ENCODE measurements at places on chromosomes 1 and 21. TPM values are rescaled to one million over a fixed set of nuclear protein-coding genes. Genes with fewer than 3 reads are reported as not detected.

DNA sequence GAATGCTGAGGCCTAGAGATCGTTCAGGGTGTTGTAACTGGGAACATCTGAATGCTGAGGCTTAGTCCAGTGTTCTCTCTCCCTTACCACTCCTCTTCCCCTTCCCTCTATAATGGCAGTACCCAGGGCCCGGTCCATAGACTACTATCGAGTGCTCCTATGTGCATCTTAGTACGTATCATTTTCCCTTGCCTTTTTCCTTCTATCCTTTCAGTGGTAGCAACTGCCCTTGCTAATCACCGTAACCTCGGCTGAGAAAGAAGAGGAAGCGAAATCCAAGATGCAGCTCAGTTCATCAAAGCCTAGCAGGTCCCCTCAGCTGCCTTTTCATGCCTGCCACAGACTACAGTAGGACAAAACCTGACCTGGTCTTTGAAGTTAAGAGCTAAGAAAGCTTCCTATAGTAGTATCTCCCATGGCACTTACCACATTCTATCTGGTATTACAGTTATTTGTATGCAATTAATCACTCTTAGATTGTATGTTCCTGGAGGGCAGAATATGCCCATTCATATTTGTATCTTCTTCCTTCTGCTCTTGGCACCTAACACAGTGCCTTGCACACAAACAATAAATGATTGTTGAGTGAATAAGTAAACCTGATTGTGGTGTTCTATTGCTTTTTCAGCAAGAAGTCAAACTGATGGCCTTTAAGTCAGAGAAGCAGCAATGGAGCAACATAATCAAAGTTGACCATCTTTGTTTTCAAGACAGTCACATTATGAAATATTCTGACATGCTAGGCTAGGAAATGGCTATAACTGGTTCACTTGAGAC is 22.4 kb downstream of the CNIH4 start:
- no peak for DNase-seq

- DNase-seq, result no peak
Observed at GRCh38 chr21:39452207-39452969, 618 bp downstream of the SH3BGR start.

DNA sequence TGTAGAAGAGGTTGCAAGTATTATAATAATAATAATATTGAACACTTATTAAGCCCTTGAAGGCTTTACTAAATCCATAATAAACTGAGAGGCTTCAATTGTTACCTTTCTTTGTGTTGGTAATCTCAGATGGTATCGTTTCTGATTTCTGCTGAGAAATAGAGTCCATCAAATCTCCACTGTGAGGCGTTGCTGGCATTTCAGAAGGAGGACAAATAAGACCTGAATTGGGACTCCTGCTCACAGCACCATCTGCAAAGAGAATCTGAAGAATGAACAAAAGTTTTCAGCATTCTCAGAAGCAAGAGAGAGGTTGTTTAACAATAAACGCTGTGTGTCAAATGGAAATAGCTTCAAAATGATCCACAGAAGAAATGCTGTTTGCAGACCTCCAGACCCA is 93.7 kb downstream of the WDR3 start:
- DNase-seq, result no peak

DNA sequence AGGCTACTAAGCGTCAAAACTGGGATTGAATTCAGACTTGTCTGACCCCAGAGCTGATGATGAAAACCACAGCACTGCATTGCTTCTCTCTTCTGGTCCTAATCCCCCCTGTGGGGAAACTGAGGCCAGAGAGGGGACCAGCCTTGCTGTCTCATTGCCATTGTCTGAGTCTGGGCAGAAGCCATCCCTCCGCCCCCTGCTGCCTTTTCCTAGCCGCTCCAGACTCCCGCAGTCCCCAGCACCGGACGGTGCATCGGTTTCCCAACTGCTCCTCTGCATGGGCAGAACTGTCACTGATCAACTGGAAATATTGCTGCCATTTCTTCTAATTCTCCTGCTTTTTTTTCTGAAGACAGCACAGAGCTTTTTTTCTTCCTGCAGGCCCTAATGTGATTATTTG is 157.4 kb downstream of the ACTL8 start:
- no peak for DNase-seq

GRCh38 chr1:154567386-154568156 is at the start of gene CHRNB2:
CHRNB2 (plus strand) TSS chr1:154567778; CDS start chr1:154568045, 267 bp downstream.
- DNase-seq, result no peak

AGMAT gene
- total RNA-seq, result not detected

DNA sequence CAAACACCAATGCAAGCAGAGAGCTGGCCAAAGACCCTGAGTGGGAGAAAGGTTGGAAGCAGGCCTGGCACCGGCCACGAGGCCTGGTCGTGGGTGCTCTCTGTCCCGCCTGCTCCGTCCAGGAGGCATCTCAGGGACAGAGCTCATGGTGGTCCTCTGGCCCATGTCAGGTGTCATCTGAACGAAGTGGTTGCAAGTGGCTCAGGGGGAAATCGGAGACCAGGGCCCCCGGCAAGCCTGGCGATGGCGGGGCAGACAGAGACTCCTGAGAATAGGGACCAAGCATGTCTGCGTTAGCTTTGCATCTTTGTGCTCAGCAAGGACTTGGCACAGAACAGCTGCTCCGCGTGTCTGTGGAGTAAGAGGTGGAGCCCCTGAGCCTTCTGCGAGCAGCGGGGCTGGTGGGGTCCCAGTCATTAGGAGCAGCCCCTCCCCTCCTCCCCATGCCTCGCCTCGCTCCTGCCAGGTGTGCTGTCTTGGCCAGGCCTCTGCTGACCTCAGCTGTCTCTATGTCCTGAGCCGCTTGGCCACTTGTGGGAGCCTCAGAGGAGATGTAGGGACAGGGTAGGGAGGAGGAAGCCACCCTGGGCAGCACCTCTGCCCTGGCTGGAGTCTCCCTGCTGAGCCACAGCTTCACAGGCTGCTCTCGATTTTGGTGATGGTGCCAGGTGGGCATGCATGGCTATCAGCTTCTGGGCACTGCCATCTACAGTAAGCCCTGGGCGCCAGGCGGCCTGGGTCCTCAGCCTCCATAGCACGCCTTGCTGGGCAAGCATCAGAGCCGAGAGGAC is 362.9 kb upstream of the VAMP3 start:
- peak; percentile 55 for DNase-seq

GRCh38 chr21:32733356-32733755 is 5.5 kb upstream of the SYNJ1 start:
- DNase-seq, result no peak

- no peak for DNase-seq
Observed at GRCh38 chr1:26863685-26864077, 732 bp downstream of the SFN start.

DNA sequence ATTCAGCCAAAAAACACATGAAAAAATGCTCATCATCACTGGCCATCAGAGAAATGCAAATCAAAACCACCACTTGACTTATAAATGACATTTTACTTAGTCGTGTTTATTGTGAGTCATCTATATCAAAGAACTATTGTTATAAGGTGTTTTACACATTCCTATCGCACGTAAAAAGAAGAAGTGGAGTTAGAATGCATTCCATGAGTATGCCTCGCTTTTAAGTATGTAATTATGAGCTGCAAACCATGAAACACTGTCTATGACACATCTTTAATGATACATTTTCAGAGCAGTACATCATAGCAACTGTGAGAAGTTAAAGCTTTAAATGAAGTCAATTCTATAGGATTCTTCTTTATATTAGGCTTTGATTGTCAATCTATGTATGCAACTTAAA is 614.3 kb upstream of the ADAMTS5 start:
- DNase-seq, result no peak

GRCh38 chr1:107250169-107250568 is 109.3 kb downstream of the NTNG1 start:
- no peak for DNase-seq

DNA sequence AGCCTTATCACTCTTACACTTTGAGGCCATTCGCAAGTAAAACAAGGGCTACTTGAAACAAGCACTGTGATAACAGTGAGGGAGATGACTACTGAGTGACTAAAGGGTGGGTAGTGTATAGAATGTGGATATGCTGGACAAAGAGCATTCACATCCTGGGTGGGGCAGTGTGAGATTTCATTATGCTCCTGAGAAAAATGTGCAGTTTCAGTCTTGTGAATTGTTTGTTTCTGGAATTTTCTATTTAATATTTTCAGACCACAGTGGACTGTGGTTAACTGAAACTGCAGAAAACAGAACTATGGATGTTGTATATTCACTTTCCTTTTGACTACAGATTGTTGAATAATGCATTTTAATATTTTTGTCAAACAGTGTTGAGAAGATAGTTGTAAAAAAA is 25.1 kb upstream of the B3GALT2 start:
- no peak for DNase-seq

DNA sequence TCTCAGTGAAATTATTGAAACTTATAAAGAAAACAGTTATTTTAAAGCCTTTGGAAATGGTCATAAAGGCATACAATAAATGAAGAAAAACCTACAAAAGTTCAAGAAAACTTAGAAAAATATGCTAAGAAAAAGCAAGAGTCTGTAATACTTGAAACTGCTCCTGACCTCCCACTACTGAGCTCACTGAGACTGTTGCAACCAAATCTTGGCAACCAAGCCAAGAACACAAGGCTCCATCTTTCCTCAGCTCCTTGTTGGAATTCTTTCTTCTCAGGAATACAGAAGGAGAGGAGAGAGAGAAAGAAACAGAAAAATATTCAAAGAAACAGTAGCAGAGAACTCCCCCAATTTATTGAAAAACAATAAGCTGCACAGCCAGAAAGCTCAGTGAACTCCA is 160.5 kb downstream of the RASAL2 start:
- no peak for DNase-seq

DNA sequence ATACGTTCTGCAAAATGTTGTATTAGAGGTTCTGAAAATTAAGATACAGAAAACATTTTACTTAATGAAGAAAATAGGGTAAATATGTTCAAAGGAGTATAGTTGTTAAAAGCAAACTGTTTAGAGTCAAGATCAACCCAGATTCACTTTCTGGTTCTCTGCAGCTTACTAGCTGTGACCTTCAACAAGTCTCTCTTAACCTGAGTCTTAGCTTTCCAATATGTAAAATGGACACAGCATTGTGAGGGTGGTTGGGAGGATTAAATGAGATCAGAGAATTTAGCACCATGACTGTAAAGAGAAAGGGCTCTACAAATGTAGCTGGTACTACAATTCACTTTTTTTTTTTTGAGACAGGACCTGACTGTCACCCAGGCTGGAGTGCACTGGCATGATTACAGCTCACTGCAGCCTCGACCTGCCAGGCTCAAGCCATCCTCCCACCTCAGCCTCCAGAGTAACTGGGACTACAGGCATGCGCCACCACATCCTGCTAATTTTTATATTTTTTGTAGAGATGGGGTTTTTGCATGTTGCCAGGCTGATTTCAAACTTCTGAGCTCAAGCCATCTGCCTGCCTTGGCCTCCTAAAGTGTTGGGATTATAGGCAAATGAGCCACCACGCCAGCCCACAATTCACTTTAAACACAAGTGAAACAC is 43.9 kb downstream of the ATP1A1 start:
- no peak for DNase-seq

GRCh38 chr1:219805191-219805590 is 123.2 kb downstream of the SLC30A10 start:
- DNase-seq, result no peak

CDC42BPA gene
- 32.0 TPM for total RNA-seq

MRPL39 gene
- total RNA-seq, result 25.9 TPM

GRCh38 chr1:90133133-90133532 is 138.2 kb downstream of the ZNF326 start:
- DNase-seq, result no peak

DNA sequence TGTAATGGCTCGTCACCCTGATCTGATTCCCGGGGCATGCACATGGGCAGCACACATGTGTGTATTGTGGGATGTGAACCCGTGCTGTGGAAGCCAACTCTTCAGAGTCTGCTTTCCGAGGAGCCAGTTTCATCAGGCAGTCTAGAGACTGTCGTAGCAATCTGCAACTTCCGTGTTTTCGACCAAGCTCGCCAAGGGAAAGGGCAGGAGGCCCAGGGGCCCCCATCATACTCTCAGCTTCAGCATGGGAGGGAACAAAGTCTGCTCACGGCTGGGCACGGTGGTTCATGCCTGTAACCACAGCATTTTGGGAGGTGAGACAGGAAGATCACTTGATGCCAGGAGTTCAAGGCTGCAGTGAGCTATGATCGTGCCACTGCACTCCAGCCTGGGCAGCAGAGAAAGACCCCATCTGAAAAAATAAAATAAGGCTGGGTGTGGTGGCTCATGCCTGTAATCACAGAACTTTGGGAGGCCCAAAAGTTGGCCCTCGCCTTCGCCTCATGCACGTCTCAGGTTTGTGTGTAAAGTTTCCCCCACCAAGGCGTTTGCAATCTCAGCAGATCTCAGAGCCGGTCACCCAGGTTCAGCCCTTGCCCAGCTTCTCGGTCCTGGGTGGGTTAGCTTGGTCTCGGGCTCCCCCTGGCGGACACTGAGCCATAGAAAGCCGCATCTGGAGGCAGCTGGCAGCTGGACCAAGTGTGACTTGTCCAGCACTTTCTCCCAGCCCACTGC is 48.5 kb upstream of the SLC25A33 start:
- DNase-seq, result peak; percentile 92

- no peak for DNase-seq
Observed at GRCh38 chr21:41927727-41928409, 25.9 kb downstream of the C2CD2 start.

TDRD5 gene
- total RNA-seq, result not detected

DNA sequence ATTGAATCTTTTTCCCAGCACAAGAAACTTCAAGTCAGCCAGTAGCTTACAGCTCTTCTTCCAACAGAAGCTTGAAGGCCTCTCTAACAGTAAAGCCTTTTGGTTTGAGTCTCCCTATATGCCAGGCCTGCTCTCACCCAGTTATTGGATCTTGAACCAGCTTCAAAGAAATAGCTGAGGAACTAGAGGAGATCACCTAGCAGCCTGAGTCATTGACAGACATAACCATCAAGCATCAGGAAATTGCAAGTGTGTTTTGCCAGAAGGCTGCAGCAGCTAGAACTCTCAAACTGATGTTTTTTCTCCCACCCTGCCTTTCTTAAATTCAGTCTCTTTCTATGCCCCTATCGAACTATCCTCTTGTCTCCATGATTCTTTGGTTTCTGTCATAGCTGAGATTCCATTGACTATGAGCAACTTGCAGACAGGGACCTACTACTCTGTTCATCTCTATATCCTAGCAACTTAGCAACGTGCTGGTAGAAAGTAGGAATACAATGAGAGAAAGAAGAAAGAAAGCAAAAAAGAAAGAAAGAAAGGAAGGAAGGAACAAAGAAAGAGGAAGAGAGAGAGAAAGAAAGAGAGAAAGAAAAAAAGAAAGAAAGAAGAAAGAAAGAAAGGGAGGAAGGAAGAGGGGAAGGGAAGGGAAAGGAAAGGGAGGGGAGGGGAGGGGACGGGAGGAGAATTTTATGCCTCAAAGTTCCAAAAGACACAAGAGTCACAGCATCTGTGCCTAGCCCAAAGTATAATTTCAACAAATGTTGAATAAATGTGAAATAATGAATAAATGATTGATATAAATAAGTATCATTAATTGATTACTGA is 60.0 kb upstream of the FGGY start:
- DNase-seq, result no peak

DNA sequence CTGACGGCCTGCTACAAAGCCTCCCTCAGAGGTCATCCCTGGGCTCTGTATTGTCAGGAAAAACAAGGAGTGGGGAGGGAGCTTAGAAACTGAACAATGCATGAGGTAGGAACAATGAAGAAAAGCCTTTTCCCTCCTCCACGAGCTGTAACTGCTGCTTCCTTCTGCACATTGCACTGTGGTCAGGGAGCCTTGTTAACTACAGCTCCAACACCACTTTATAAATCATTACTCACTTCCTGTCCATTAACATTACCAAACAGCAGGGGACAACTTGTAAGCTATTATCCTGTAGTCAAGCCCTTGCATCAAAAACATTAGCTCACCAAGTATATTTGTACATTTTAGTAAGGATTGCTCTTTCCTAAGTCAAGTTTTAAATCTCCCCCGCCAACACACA is 336.0 kb upstream of the NR5A2 start:
- no peak for DNase-seq

Data from right atrium auricular region (tissue), 2 donors.